ENCODE measurements at places on chromosomes 6 and 20.

DNA sequence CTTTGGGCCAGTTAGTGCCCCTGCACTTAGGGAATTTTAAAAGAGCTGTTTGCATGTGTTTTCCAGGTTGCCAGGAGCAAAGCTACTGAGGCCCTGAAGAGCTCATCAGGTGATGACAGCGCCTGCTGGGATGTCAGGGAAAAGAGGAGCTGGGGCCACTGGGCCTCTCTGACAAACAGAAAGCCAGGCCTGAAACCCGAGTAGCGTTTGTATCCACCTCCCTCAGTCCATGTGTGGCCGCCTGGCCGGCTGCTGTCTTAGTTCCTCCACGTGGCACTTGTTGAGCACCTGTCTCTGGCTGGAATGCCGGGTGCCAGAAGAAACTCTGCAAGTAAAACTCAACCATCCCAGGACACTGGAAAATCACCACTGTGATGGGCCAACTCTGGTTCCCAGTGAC, 601.2 kb downstream of the CDH26 start:
- no peak for DNase-seq

- no peak for DNase-seq
Observed at GRCh38 chr6:30062471-30063178, 1.6 kb downstream of the POLR1H start.

- no peak for DNase-seq
Observed at GRCh38 chr6:34455831-34456230, 10.0 kb upstream of the PACSIN1 start.

DNA sequence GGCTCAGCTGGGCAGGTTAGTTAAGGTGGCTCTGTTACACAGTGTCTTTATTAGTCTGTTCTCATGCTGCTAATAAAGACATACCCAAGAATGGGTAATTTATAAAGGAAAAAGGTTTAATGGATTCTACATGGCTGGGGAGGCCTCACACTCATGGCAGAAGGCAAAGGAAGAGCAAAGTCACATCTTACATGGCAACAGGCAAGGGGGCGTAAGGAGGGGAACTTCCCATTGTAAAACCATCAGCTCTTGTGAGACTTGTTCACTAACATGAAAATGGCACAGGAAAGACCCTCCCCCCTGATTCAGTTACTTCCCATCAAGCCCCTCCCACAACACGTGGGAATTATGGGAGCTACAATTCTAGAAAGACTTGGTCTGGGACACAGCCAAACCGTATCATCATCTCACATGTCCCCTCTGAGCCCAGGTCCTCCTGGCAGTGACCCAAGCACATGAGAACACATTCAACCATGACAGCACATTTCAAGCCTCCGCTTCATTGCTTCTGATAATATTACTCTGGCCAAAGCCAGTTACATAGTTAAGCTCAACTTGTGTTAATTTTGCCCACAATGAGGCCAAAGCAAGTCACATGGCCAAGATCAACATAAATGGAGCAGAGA, 383.9 kb downstream of the PLCB1 start:
- DNase-seq, result no peak

DNA sequence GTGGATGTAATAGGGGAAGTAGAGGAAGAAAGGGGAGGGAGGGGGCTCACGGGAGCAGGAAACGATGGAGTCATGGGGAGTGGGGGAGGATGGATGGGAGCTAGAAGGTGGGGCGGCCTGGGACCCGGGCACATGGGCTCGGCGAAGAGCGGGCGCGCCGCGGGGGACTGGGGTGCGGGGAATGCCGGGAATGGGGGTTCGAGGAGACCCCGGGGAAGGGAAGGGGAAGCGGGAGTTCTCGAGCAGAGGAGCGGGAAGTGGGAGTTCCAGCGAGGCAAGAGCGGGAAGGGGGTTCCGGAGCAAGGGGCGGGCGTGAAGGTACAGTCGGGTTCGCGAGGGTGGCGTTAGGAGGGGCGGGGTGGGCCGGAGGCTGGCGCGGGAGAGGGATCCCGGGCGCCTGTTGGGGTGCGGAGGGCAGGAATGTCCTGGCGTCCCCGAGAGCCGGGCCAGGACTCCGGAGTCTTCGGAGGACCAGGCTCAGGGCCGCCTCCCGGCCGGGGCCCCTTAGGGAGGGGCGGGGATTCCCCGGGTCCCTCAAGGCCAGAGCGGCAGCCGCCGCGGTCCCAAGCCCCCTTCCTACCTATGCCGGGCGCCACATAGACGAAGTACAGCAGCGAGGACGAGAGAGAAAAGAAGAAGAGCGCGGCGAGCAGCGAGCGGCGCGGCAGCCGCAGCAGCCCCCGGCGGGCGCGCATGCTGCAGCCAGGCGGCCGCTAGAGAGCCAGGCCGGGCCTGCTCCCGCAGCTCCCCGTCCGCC, 504 bp downstream of the B4GALT5 start:
- no peak for DNase-seq

DNA sequence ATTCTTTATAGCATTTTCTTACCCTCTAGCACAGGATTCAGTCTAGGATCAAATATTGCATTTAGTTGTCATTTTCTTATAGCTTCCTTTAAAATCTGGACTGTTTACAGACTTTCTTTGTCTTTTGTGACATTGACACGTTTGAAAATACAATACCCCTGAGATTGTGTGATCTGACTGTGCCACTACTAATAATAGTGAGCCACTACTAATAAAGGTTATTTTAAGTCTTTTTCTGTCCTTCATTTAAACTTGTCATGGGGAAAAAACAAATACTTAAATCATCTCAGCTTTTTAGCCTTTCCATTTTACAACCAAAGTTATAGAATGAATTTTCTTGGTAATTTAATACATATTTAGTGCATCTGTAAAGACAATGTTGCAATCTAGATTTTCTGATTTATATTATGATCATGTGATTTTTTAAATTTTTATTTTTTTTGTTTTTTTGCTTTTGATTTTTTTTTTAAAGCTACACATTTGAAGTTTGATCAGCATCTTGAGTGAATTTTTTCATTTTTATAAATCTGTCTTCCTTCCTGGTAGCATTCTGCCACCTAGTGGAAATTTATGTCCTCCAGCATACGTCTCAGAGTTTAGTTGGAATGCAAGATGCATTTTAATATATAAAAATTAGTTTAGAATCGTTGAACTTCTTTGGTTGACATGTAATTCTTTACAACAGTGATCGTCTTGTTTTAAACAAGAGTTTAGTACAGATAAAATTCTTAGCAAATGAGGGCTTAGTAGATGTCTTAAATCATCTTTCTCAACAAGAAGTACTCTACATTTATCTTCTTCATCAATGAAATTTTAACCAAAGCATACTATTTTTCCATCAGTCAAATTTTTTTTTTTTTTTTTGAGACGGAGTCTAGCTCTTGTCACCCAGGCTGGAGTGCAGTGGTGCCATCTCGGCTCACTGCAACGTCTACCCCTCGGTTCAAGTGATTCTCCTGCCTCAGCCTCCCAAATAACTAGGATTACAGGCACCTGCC, 119.4 kb downstream of the NCOA3 start:
- peak; percentile 82 for DNase-seq

GRCh38 chr20:44412402-44413144, 57.1 kb downstream of the HNF4A start:
- peak; percentile 22 for DNase-seq

- DNase-seq, result peak; percentile 93
Observed at GRCh38 chr6:31680226-31681134, at the start of gene LY6G5C. Gene LY6G5C (minus strand): TSS chr6:31681067. CDS start chr6:31680373, 694 bp downstream.

DNA sequence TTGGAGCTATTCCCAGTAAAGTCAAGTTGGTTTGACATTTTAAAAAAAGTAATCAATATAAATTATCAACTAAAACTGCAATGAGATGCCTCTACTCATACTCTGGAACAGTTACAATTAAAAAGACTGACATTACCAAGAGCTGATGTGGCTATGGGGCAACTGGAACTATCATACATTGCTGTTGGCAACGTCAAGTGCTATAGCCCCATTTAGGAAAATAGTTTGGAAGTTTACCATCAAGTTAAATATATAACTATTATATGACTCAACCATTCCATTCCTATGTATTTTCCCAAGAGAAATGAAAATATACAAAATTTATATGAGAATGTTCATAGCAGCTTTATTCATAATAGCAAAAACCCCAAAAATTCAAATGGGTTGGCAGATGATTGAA, 111.4 kb upstream of the HDGFL1 start:
- DNase-seq, result no peak

- DNase-seq, result no peak
Observed at GRCh38 chr20:60835876-60836275, 416.2 kb upstream of the CDH4 start.

GRCh38 chr6:150844371-150844770, 21.1 kb upstream of the MTHFD1L start:
- no peak for DNase-seq

- peak; percentile 78 for DNase-seq
Observed at GRCh38 chr20:1965520-1966351, 28.1 kb downstream of the PDYN start.

GRCh38 chr6:14965424-14966075, 280.3 kb upstream of the JARID2 start:
- peak; percentile 64 for DNase-seq

DNA sequence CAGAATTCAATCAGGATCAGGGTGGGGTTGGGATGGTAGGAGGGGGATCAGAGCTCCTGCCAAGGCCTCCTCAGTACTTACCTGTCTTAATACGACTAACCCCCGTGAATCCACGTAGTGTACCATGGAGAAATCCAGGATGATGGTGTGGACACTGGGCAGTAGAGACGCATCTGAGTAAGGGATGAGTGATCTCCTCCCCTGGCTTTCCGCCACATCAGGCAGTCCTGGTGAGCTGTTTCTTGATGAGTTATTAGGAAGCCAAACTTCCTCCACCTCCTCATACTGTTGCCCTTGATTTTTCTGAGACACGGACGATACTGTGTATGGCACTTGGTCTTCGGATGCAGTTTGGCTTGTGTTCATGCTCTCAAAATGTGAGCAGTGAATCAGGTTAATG, 34.2 kb upstream of the SRPK1 start:
- DNase-seq, result peak; percentile 76

GRCh38 chr6:163943607-163944385, 529.3 kb downstream of the QKI start:
- DNase-seq, result no peak

DNA sequence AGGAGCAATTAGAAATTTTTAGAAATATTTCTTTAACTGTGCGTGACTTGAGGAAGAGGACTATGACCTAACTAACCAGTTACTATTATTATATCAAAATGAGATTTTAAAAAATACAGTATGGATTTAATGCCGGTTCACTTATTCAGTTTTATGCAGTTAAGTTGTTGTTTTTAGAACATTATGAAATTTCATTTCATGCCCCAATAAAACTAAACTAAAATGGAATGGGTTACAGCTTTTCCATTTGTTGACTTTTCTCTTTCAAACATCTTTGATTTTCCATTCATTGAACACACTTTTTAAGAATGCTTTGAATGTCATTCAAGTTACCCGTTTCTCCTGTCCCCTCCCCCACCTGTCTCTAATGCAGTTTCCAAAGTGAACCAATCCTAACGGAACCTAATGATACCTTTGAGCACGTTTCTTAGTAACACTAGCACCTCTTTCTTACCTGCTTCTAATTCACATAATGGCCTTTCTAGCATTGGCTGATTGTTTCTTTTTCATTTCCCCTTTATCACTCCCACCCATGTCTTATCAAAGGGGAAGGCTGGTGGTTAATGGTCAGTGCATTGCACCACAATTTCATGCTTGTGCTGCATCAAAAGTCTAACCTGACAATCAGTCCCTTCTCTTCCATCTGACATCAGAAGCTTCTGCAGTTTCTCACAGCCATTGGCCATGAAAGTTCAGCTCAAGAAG, 262.2 kb upstream of the TAB2 start:
- no peak for DNase-seq

GRCh38 chr6:108608453-108609275, 47.9 kb downstream of the FOXO3 start:
- DNase-seq, result no peak

- peak; percentile 23 for DNase-seq
Observed at GRCh38 chr6:34757687-34758274, 476 bp downstream of the SNRPC start.

DNA sequence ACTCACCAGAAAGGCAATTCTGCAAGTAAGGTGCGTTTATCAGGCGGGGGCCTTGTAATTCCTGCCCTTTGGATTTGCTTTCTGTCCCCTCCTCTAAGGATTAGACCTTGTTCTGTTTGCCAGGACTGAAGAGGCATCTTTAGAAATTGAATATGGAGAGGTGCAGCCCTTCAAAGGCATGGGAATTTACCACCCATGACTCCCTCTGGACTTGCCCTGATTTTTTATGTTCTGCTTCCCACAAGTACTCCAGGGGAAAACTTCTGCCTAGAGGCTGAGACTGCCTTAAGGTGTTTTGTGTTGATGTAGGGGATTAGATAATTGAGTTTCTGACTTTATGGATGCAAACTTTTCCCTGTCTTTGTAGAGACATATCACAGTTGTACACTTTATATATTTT, 30.2 kb downstream of the SYTL3 start:
- no peak for DNase-seq

GRCh38 chr6:85677234-85677956, 34.7 kb upstream of the SYNCRIP start:
- peak; percentile 47 for DNase-seq

DNA sequence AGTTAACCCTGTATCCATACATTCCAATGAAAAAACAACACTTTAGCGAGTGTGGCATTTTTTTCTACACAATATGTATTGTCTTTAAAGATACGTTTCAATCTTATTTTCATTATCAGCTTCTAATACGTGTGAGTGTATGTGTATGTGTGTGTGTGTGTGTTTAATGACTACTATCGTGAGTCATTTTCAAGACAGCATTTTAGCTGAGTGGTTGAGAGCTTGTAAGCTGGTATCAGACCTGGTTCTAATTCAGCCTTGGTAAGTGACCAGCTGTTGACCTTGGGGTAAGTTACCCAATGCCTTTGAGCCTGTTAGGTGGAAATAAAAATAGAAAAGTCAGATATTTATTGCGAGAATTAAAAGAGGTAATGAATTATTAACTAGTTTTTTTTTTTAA, 320.0 kb upstream of the NT5E start:
- DNase-seq, result peak; percentile 58

DNA sequence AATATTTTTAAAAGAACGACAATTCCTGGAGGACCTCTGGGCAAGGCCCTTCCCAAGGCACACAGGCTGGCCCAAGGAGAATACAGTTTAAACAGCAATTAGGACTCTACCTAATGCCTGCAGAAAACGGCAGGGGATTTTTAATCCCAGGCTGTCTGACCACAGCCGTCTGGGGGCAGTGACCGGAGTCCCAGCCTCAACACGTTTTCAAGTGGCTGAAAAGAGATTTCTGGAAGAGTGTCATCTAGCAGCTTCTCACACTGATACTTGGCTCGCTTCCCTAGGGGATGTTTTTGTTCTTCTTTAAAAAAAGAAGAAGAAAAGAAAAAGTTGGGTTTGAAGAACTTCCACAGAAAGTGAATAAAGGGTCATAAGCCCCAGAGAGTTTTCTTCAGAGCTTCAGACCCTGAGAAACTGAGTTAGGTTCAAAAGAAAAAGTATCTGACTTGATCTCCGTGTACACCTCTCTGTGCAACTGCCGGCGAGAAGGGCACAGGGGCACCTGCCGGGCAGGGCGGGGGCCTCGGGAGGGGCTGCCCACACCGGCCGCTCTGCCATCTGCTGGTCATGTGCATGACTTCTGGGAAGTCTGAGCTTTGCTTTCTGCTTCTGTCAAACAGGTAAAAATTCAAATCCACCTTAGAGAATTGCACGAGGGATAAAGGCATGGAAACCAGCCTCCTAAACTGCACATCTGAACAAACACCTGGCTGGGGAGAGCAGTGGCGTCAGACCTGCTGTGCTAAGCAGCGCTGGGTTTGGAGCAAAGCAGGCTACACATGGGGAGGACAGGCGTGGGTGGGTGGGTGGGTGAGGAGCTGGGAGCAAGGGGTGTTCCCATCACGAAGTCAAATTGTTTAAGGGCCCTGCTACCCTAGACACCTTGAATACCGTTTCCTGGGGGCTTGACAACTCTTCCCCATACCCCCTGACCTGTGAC, 33.0 kb downstream of the RRBP1 start:
- DNase-seq, result no peak

- DNase-seq, result peak; percentile 51
Observed at GRCh38 chr6:148520109-148520841, 177.6 kb downstream of the SASH1 start.
